Hematopoietic multipotent progenitor cell treated with erythropoietin and hydrocortisone succinate and interleukin-3 and kit ligand, for 4 days (in vitro differentiated cells): ENCODE measurements at places on chromosomes 4 and X.
A peak's percentile ranks its signal among the peaks of the same experiment; 100 is the strongest.

- no peak for DNase-seq
These were observed 209.8 kb downstream of the KCNIP4 start for GRCh38 chr4:21738821-21739220.

DNA sequence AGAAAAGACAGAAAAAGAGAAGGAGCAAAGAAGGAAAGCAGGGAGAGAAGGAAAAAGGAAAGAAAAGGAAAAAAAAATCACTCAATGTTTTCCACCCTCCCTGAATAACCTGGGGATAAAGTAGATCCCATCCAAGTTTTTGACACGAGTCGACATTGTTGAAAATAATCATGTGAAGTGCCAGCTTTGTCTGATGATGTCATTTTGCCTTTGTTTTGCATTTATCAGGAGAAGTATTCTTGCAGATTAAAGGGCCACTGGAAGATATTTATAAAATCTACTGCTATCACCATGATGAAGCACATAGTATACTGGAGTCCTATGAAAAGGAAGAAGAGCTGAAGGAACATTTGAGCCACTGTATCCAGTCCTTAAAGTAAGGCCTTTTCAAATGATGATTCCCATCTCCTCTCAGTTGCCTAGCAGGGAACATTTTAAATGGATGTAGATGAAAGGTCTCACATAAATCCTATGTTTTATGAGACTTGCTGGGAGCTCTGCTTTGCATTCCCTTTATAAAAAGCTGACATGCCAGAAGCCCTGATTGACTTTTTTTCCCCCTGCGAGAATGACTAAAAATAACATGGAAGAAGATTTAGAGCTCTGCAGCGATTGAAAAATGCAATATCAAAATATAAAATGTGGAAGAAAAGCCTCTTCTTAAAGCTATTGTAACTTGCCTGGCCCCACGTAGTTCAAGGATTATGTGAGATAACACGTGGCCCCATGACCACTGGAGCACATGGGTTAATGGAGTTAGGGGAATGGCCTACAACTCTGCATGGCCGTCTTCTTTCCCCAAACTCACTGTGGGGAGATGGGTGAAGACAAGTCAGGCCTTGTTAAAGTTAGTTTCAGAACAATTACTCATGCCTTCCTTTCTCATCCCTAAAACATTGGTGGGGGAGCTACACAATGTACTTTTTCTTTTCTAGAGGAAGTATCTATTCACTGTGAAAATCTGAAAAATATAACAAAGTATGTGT is 77.5 kb downstream of the INTS12 start:
- DNase-seq, result no peak

DNA sequence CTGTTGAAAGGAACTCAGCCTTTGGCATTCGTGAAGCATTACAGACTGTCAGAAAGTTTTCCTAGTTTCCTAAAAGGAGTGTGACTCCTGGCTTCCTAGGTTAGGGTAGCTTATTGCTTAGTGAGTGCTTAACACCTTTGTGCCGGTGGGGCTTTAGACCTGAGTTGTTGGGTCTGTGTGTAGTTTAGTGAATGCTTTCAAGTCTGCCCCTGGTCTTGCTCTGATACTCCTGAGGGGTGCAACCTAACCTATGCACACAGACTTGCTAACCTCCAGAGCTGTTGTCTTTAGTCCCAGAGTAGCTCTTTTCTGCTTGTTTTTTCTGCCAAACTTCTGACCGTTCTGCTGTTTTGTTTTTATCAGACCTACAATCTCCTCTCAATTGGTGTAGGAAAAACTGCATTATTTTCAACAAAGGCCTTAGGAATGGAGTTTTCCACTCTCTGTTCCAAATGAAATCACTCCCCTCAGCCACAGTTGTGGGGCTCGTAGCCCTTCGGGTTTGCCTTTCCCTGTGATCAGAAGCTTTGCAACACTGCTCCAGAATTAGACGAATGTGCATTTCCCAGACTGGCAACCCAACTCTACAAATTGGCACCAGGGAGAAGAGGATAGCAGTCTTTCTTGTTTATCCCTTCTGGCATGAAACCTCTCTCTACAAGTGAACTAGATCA is 1399.1 kb upstream of the PCDH7 start:
- DNase-seq, result no peak

DNA sequence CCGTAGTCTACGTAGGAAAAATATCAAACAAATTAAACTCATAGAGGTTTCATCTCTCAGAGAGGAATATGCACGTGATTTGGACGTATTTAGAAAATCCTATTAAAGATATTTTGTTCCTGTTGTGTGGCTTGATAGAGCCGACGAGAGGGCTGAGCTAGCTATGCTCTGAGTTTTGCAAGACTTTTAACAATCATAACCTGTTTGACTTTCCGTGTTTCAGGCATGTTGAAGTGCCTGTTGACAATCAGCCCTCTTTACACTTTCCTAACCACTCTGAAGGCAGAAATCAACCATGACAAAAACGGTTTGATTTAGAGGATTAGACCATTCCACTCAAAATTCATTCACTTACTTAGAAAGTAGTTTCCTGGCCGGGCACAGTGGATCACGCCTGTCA is 297.3 kb downstream of the ASMT start:
- DNase-seq, result no peak

- DNase-seq, result peak; percentile 6
These were observed 5.3 kb upstream of the SMIM10 start for GRCh38 chrX:134985479-134985878.

- no peak for DNase-seq
These were observed 712.4 kb downstream of the IL1RAPL1 start for GRCh38 chrX:29299684-29300083.

- no peak for DNase-seq
These were observed 246.7 kb upstream of the DIPK2B start for GRCh38 chrX:45447331-45447730.

GRCh38 chr4:166279261-166279660 is 406.2 kb downstream of the TLL1 start:
- DNase-seq, result no peak

DNA sequence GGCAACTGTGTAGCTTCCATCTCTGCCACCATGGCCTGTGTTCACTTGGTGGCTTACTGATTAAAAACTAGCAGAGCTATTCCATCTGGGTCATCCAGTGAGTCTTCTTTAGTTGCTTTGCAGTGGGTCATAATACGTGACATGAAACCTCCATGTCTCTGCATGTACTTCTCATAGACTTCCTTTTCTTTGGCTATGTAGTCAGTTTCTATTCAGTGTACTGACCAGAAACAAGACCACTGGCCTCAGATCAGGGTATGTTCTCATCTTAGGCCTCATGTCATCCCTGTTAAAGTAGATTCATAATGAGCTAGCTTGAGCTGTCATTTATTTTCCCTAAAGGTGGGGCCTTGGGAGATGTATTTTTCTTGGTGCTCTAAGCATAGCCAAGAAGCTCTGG is 195.2 kb downstream of the CCNG2 start:
- DNase-seq, result no peak

- DNase-seq, result no peak
These were observed 764.1 kb upstream of the TENM3 start for GRCh38 chr4:181479141-181479540.

DNA sequence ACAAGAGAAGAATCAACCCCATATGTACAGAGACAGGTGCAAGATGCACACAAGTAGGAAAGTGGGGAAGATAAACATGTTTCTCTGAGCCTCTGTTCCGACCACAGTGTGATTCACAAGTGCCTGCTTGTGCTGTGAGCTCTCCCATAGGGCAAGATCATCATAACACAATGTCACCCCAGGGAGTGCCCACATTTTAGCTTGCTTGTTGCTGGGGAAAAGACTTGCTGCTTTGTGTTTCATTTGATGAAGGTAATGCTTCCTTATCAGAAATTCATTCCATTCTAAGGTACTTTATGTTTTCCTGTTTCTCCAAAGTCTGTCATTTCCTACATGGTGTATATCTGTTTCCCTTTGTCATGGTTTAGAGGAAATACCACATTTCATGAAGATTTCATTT is 304.5 kb upstream of the DIPK2B start:
- DNase-seq, result no peak

DNA sequence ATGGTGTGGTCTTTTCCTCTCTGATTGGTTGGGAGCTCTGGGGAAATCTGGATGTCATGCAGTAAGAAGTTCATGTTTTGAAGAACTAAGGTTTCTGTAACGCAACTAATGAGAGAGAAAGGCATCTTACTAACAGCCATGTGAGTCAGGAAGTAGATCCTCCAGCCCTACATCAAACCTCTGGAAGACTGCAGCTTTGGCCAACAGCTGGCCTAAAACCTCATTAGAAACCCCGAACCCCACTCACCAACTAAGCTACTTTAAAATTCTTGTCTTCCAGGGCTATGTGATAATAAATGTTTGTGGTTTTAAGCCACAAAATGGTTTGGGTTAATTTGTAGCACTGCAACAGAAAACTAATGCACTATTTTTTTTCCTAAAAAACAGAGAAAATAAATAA is 549.0 kb upstream of the GRID2 start:
- DNase-seq, result no peak

DNA sequence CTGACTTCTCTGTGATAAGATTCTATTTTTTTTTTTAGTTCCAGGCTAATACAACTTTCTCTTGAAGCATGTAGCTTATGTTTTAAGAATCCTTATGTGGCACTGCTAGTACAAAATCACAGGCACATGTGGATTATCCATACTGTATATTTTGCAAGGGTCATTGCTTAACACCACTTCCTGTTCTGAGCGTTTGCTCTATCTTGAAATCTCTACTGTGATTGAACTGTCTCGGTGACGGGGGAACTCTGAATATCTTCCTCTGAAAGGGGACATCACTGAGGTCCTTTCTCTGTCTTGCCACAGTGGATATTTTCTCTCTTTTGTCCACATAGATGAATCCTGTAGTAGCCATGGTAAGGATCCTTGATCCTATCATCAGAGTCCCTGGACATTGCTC is 2.1 kb upstream of the WFS1 start:
- peak; percentile 64 for DNase-seq
